Neuronal stem cell (in vitro differentiated cells): ENCODE measurements at places on chromosomes 3 and 15.

DNA sequence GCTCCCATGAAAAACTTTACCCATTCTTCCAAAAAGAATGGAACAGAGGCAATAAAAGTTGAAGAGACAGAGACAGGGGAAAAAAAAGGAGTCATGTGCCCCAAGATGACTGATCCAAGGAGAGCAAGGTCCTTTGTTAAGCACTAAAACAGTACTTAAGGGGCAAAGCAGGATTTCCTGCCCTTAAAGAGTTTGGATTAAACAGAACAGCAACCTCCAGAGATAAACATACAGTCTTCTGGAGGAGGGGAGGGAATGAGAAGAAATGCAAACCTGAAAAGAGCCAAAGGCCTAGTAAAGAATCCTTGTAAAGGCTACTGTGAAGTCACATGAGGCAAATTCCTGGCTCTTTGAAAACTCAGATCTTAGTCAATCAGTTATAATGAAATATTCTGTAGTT is 38.2 kb downstream of the SHQ1 start:
- no peak for DNase-seq

- DNase-seq, result no peak
Measured at GRCh38 chr3:195441992-195442572, 738 bp downstream of the ACAP2 start.

GRCh38 chr15:95263751-95264150 is 1032.4 kb downstream of the MCTP2 start:
- no peak for DNase-seq

- DNase-seq, result peak; percentile 41
Measured at GRCh38 chr3:132256989-132257388, 60.2 kb upstream of the ACP3 start.

GRCh38 chr3:38168151-38169026 is 3.1 kb downstream of the OXSR1 start:
- no peak for DNase-seq
